Forelimb muscle (tissue), 1 donor: ENCODE measurements at places on chromosomes 3 and 15.

DNA sequence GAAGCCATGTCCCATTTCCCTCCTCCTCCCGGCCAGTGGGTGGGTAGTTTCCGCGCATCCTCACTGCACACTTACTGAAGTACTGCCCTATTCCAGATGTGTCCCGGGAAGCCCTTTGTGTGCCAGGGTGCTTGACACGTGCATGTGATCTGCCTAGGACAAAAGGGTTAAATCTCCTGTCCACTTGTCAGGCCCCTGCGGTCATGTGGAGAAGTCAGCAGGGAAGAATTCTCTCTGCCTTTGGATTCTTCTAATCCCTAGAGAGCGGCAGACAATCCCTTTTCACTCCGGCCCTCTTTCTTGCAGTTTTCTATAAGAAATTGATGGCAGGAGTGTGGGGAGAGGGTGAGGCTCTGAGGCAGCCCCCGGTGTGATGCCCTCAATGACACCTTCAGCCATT, 19.8 kb downstream of the ST8SIA2 start:
- no peak for DNase-seq

DNA sequence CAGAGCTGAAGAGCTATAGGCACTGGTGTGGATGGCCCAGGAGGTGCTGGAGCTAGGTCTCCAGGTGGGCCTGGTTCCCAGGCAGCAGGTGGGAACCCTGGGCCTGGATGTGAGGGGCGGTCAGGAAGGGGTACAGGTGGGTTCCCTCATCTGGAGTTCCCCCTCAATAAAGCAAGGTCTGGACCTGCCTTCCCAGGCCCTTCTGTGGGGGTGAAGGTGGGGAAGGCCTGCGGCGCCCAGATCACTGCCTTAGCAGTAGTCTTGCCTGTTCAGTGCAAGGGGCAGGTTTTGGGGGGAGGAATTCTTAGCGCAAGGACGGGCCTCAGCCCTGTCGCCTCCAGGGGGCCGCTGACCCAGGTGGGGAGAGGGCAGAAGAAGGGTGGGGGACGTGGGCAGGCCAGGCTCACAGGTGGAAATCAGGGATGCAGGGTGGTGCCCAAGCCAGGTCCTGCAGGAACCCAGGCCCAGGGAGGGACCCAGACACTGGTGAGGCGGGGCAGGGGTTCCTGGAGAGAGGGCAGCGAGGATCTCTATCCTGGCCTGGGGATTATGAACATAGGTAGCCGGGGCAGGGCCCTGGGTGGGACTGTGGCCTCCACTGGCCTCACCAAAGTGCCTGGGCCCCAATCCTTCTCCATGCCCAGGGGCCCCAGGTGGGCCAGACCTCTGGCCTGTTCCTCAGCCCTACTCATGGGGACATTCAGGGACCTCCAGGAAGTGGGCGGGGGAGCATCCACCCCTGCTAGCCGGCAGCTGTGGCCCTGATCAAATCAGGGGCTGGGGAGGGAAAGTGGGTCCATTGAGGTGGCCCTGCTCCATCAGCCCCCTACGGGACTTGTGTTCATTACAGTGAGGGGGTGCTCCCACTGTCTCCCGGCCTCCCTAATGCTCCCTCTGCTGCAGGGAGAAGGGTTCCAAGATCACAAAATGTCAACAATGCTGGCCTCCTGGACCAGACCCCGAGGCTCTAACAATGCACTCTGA, 25.3 kb downstream of the HDAC11 start:
- DNase-seq, result no peak

- DNase-seq, result no peak
Observed at GRCh38 chr3:98360681-98361080, 7.0 kb downstream of the OR5K4 start.

DNA sequence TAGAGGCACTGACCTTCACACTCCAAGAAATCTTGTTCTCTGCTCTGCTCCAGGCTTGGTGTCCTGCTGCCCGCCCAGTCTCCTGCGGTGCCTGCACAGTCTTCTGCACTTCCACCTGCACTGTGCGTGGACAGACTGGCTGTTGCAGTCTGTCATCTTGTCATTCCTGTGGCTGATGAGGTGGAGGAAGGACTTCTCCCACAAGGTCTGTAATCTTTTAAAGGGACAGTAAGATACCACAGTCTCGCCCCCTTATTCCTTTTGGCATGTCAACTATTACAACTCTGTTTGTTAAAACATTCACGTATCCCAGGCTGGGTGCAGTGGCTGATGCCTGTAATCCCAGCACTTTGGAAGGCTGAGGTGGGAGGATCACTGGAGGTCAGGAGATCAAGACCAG, 54.1 kb upstream of the IGF2BP2 start:
- no peak for DNase-seq

- DNase-seq, result no peak
Observed at GRCh38 chr3:8001712-8002111, 499.9 kb upstream of the LMCD1 start.

GRCh38 chr3:138692152-138692551, 83.6 kb downstream of the FAIM start:
- no peak for DNase-seq

DNA sequence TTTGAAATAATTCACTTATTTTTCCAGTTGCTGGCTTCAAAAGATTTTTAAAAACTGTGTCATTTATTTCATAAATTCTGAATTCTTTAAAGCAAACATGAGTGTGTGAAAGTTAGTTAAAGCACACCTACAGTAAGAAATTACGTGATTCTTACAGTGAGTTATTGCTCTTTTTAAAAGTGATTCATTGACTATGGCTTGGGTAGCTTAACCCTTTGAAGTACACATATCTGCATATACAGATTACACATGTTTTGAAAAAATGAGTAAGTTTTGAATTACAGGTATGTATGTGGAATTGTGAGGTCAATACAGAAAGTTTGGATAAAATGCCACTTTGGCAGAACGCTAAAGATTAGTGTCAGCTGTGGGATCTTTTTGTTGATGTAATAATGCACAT, 64.5 kb upstream of the MBNL1 start:
- DNase-seq, result no peak

- DNase-seq, result no peak
Observed at GRCh38 chr3:39021029-39021428, 30.7 kb downstream of the SCN11A start.

- no peak for DNase-seq
Observed at GRCh38 chr3:15645246-15645645, 43.7 kb downstream of the BTD start.

DNA sequence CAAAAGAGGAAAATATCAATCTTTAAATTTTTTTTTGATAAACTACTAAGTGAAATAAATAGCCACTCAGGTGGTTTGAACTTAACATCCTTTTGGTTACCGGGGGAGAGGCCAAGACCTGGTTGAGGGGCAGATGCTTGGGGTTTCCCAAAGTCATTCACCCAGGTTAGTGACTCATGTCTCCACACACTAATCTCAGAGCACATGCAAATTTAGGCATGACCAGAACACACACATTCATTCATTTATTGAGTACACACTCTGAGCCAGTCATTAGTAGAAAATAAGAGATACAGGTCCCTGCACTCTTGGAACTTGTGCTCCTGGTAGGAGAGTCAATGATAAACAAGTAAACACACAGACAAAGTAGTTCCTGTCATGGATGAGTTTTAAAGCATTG, 7.3 kb downstream of the ILDR1 start:
- DNase-seq, result no peak

DNA sequence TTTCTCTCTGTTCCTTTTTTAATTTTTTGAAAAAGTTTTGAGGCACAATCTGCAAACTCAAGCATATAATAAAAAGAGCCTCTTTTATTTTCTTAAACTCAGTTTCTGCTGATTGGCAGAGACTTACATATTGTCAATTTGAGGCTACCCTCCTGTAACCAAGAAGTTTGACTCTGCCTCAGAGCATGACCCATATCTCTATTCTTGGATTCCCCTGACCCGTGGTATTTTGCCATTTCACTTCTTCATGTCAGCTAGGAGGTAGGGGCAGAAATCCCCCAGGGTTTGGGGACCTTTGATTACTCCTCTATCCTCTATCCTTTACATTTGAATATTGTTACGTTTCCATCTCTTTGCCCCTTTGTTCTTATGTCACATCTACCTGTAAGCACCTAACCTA, 479.1 kb upstream of the ALCAM start:
- no peak for DNase-seq

- no peak for DNase-seq
Observed at GRCh38 chr3:150149651-150150051, 179.0 kb upstream of the PFN2 start.

- DNase-seq, result no peak
Observed at GRCh38 chr3:152197937-152198336, 70.8 kb upstream of the MBNL1 start.

DNA sequence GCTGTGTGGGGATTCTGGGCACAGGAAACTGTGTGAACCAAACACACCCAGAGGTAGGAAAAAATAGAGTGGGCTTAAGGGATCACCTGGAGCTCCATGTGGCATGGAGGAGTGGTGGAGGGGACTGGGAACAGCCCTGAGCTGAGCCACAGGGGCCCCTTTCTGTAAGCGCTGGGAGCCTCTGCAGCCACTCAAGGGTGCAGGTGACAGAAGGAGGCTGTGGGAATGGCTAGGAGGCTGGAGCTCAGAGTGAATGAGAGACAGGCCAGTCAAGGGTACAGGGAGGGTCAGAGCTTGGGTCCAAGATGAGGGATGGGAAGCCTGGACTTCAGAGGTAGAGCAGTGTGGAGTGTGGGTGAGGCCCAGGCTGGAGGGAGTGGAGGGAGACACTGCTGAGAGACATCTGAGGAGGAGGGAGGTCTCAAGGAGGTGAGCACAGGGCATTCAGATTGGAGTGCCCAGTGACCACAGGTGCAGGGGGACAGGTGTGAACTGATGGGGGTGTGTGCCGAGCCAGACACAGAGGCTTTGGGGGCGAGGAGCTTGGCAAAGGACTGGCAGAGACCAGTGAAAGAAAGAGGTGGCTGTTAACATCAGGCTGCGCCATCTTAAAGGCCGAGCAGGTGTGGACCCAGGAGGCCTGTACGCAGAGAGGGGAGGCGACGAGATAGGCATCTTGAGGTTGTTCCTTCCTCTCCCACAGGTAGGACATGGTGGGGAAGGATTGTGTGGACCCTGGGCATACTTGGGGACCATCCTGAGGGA, 56.8 kb downstream of the FGD5 start:
- DNase-seq, result no peak

GRCh38 chr3:3531476-3531875, 267.8 kb upstream of the LRRN1 start:
- DNase-seq, result no peak

DNA sequence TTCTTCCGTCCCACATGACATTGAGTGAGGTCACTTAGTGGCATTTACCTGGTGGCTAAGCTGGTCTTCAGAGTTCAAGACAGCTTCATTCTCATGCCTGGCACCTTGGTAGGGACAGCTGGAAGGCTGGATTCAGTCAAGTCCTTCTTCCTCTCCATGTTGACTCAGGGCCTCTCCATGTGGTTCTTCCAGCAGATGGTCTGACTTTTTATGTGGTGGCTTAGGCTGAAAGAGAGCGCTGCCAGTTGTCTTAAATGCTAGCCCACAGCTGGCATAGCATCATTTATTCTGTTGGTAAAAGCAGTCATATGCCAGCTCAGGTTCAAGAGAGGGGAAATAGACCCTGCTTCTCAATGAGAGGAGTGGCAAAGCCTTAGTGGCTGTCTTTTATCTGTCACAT, 53.0 kb upstream of the CTDSPL start:
- no peak for DNase-seq

GRCh38 chr15:63319065-63319464, 41.7 kb downstream of the APH1B start:
- DNase-seq, result no peak

DNA sequence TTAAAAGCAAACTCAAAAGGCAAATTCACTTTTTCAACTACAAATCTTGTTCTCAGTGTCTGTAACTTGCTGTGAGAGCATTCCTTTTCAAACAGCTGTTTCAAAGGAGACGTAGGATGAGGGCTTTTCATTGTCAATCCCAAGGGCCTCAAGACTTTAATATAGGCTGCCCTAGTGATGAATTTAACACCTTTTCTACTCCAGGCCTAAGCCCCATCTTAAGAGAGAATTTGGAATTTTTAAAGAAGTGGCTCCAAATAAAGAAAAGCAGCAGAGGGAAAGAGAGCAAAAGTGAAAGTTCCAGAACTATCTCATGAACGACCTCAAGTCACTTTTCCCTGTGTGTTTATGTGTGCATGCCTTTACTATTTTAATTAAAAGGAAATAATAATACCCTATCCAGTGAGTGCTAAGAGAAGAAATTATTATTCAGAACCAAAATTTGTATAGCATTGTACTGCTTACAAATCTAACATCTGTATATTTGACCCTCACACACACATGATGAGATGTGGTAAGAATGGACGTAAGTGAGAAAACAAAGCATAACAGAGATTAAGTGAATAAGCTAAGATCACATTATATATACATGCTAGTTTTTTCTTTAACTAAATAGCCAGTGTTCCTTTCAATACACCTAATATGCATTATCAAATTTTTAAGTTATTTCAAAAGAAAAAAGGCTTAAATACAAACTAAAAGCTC, 196.4 kb downstream of the VGLL3 start:
- no peak for DNase-seq

DNA sequence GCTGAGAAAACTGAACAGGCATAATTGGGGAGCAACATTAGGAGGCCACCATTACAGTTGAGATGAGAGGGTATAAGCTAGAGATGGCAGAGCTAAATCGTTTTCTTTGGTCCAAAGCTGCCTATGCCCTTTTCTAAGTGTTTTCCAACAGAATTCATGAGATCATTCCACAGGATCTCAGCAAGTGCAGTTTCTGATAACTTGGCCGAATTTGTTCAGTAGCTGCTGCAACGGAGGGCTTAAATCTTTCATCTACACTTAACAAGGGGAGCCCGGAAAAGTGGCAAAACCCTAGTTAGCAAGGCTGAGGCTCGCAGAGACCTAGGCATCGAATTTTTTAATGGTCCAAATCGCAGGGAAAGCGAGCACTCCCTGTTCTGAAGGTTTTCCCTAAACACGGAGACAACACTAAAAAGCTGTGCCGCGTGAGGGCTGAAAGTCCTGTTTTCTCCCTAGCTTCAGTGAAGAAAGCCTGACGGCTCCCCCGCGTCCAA, 531 bp upstream of the BLOC1S6 start:
- no peak for DNase-seq

DNA sequence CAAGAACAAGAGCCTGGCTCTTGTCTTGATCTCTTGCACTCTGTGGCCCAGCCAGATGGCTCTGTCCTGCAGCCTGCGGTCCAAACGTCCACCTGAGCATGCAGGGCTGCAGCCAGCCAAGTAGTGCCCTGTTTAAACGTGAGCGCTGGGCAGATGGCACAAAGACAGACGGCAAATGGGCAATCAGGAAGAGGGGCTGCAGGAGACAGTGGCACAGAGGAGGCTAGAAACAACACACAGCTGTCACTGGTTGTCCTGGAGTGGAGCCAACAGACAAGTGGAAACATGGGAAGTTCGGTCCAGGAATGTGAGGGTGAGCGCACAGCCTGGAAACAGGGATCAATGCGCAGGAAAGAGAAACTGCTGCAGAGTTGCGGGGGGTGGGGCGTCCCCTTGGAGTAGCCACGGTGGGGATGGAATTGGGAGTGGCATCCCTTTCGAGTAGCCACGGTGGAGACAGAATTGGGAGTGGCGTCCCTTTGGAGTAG, 10.7 kb upstream of the ZXDC start:
- DNase-seq, result no peak

DNA sequence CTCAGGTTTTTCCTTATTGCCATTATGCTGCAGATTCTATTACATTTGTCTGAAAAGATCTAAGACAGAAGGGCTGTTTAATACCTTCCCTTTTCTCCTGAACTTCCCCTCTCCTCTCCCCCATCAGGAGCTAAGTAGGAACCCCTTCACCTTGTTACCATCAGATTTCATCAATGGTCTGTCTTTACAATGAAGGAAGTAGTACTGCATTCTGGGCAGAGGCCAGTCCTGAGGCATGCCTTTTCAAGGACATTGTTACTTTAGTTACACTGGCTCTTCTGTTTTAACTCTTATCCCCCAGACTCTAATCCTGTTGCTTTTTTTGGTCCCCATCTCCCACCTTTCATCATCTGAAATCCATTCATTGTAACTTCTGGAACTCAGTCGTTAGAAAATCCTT, 8.1 kb downstream of the CTNNB1 start:
- no peak for DNase-seq
